ENCODE measurements at places on chromosomes 5 and 9.

DNA sequence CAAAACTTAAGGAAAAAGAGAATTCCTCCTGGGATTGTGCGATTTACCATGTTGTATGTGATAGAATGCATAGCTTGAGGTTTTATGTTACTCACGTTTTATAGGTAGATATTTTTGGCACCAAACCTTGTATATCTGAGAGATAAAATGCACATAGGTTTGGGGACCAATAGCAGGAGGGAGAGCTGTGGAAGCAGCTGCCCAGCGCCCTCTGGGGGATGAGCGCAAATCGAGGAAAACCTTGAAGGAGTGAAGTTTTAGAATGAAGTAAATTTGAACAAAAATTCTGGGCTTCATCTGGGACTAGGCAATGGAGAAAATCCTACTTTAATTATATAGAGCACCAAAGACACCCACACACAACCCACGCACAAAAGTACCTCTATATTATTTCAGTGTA, 197.0 kb downstream of the ADCY2 start:
- DNase-seq: no peak

- peak; percentile 46 for DNase-seq
Observed at GRCh38 chr9:73081979-73082657, 69.5 kb upstream of the ANXA1 start.

GRCh38 chr9:88949425-88949824, 41.8 kb upstream of the S1PR3 start:
- no peak for DNase-seq

GRCh38 chr5:107253246-107253645, 417.5 kb downstream of the EFNA5 start:
- no peak for DNase-seq

GRCh38 chr5:124053340-124053739, 541.4 kb downstream of the CSNK1G3 start:
- no peak for DNase-seq

GRCh38 chr9:92140074-92140753, 25.0 kb upstream of the SPTLC1 start:
- peak; percentile 83 for DNase-seq

GRCh38 chr5:16467363-16468219, 2.0 kb upstream of the ZNF622 start:
- peak; percentile 60 for DNase-seq

- DNase-seq: no peak
Observed at GRCh38 chr5:43041110-43041668, 1.1 kb upstream of the ANXA2R start.

GRCh38 chr9:98129451-98129881, 10.4 kb upstream of the TRIM14 start:
- no peak for DNase-seq

DNA sequence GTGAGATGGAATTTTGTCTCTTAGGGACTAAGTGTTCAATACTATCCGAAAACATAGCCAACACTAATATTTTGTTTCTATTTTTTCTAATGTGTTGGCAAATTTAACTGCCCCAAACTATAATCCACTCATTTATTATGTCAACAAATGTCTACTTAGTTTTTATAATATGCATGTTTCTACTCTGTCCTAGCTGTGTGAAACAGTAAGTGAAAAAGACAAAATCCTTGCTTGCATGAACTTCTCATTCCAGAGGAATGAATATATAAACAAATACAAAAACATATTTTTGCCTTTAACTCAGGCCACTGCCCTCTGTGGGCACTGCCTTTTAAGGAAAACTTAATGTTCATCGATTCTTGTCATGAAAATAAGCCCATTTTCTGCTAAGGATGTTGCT, 1275.4 kb upstream of the CDH18 start:
- no peak for DNase-seq

DNA sequence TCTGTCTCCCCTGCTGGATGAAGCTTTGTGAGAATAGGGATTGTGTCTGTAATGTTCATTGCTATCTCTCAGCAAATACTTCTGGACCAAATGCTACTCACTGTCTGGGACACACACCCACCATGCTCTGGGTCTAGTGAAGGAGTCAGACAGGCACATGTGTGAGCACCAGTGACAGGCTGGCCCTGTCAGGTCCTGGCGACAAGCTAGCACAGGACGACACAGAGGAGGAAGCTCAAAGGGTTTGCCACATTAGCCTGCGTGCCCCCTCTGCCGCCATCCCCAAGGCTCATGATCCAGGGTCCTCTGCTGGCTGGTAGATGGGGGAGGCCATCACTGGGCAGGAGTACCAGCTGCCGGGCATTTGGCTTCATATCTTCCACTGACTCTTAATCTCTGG, 23.3 kb downstream of the LRSAM1 start:
- DNase-seq: no peak

- no peak for DNase-seq
Observed at GRCh38 chr5:135493406-135494180, 41.4 kb upstream of the TIFAB start.

GRCh38 chr5:179806250-179807048, at the start of gene MGAT4B:
TSS of gene MGAT4B (minus strand) at chr5:179806866. CDS start at chr5:179806583, 283 bp downstream.
- DNase-seq: peak; percentile 96

- no peak for DNase-seq
Observed at GRCh38 chr9:34716711-34717110, 6.8 kb upstream of the CCL21 start.

DNA sequence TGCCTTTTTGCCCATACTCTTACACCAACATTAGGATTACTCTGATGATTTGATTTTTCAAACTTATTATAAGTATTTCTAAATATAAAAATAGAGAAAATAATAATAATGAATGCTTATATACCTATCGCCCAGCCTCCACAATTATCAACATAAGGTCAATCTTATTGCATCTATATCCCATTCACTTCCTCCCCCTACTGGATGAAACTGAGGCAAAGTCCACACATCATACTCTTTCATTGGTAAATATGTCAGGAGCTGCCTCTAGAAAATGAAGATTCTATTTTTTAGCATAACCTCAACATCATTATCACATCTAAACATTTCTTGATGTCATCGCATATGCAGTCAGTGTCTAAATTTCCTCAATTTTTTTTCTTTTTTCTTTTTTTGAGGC, 44.3 kb downstream of the SH3RF2 start:
- DNase-seq: no peak

DNA sequence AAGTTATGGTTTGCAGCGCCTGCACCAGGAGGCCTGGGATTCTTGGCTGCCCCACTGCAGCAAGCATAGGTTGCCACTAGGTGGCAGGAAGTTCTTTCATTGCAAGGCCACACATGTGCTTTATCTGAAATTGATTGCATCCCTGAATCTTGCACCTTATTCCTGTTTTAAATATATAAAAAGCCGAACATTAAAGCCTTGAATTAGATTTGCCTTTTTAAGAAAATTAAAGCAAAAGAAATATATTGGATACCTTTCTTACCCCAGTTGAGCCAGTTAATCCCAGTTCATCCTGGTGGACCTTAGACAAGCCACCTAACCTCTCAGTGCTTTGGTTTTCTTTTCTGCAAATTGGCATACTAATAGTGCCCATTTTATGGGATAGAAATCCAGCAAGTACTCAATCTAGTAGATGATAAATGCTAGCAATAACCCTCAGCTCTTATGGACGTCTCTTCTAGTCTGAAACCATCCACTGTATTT, 6.3 kb upstream of the TRMT10B start:
- DNase-seq: peak; percentile 91

DNA sequence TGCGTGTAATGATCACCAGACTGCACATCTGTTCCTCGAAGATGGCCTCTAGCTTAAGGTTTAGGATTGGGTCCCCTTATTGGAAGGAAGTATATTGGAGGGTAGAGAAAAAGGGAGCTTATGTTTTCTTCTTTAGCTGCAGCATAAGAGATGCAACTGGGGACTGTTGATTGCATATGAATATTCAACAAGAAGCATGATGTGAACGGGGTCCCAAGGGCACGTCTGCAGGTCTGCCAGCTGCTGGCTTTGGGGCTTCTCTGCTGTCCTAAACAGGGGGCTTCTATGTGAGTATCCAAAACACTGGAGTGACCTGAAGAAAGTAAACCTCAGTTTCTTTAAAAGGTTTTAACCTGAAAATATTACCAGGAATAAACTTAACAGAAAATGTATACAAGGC, 3.6 kb upstream of the BNIP1 start:
- DNase-seq: no peak

- peak; percentile 40 for DNase-seq
Observed at GRCh38 chr5:36606428-36607113, at the start of gene SLC1A3. TSS of gene SLC1A3 (plus strand) at chr5:36606606. CDS start at chr5:36608424, 1,818 bp downstream.

DNA sequence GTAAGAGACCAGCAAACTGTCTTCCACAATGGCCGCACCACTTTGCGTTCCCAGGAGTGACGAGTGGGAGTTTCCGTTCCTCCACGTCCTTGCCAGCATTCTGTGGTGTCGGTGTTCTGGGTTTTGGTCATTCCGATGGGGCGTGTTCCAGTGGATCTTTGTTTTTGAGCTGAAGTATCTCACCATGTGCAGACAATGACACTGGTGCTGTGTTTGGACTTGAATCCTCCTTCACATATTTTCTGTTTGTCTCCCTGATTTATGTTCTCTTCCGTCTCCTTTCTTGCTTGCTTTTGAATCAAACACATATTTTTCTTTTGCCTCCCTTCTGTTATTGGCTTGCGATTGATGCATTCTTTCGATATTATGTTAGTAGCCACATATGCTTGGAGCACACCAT, 60.8 kb upstream of the IRX4 start:
- DNase-seq: no peak

DNA sequence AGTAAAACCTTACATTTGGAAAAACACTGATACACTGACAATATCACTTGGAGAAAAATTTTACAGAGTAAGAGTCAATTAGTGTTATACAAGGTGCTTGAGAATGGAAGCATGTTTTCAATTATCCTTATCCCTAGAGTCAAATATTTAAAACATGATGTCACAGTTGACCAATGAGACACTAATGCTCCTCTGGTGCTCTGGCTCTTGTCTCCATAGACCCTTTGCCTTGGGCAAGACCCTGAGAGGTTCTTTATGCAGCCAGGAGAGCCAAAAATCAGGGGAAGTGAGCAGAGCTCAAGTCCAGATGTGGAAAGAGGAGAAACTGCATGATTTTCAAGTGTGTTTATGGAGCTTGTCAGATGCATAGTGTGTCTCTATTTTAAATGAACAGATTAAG, 153.9 kb downstream of the MARCHF11 start:
- no peak for DNase-seq

DNA sequence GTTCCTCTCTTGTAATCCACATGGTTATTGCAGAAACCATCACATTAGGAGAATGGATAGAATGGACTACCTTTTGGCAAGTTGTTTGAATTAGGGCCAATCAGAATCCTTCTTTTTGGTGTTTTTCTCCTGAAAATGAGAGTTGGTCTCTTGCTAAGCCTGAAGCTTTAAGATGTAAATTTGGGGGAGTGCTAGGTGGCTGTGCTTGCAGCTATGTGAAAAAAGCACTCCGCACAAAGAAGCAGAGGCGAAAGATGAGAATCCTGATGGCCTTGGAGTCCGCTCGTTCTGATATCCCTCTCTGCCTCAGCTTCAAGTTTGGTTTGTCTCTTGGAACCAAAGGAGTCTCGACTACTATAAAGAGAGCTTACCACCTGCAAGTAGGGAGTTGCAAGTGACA, 63.6 kb downstream of the INIP start:
- DNase-seq: no peak

GRCh38 chr5:80622756-80623155, 31.7 kb upstream of the MSH3 start:
- no peak for DNase-seq

GRCh38 chr9:98866435-98867102, 59.1 kb downstream of the GALNT12 start:
- DNase-seq: no peak

DNA sequence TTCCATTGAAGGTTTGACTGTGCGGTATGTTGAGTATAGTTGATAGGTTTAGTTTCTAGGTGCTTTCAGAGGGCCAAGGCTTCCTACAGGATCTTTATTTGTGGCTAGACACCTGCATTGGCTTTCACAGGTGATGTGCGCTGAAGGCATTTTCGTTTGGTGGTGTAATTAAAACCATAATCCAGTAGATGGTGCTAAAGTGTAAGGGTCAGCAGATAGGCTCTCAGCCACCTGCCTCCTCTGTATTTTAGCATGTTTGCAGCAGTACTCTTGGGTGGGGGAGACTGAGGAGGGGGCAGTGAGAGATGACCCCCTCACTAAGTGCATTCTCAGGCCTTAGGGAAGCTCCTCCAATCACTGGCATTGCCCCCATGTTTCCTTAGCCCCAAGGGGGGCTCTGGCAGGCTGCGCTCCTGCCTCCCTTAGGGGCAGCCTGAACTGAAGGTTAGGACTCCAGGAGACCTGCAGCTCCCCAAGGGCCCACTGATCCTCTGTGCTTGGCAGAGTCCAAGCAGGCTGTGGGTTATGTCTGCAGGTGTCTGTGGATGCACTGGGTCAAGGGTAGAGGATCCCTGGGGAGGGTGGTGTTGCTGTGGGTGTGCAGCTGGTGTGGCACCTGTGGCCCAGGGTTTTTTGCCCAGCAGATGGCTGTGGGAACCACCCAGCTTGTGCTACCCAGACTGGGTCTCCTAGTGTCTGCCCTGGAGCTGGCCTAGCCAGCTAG, 23.4 kb downstream of the CDK20 start:
- DNase-seq: peak; percentile 43

Data from GM13977 (cell line).